ENCODE measurements at places on chromosomes 1 and 21.
A peak's percentile ranks its signal among the peaks of the same experiment; 100 is the strongest.

GRCh38 chr1:227378871-227379554, 60.7 kb upstream of the CDC42BPA start:
- H3K27me3 ChIP-seq, result no peaks in the 10 kb centered on the region
- H3K36me3 ChIP-seq, result no peaks in the 10 kb centered on the region
- H3K27ac ChIP-seq, result no peak overlapping the region
- no peak for DNase-seq
- no peak overlapping the region for H3K4me3 ChIP-seq

DNA sequence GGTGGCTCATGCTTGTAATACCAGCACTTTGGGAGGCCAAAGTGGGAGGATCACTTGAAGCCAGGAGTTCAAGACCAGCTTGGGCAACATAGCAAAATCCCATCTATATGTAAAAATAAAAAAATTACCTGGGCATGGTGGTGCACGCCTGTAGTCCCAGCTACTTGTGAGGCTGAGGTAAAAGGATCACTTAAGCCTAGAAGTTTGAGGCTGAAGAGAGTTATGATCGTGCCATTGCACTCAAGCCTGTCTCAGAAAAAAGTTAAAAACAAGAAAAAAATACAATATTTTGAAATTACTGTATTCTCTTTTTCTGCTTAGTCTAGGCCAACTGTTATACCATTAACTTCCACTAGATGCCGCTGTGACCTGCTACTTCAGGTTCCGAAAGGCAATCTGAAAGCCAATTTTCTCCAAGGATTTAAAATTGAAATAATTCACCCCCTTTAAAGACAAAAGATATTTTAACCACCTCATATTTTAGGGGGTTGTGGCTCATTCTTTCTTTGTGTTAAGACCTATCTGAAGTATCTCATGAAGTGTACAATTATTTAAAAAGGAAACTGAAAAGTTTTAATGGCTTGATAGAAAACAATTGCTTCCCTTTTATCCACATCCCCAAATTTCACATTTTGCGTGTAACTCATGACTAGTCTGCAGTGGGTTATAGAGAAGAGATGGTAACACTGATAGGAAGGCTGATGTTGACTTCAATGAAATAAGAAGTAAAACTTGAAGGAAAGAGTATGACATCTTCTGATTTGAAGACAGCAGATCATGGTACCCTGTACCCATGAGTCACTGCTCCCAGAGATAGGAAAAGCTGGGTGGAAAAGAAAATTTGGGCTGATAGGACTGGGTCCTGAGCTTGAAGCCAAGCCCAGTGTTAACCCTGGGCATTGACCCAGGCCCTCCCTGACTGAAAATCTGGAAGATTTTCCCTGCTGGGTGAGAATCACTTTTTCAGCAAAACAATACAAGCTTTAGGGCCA, 24.4 kb upstream of the CLDN14 start:
- H3K4me3 ChIP-seq, result no peak overlapping the region
- no peaks in the 10 kb centered on the region for H3K36me3 ChIP-seq
- no peak for DNase-seq

DNA sequence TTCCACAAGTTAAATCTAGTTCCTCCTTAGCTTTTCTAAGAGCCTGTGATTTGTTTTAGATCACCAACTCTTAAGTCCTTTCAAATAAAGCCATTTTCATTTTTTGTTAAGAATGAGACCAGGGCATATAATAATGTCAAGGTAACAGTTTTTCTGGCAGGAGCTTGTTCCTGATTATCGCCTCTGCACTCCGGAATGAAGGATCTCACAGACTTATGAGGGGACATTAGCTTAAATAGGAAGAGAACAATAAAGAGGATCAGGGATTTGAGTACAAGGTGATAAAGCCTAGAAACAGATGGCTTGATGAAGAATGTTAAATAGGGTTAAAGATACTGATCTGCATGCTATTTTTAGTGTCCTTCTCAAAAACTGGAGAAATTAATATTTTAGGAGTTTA, 13.6 kb upstream of the OTUD7B start:
- H3K4me3 ChIP-seq, result no peak overlapping the region
- no peak overlapping the region for H3K27ac ChIP-seq
- no peaks in the 10 kb centered on the region for H3K4me1 ChIP-seq
- no peaks in the 10 kb centered on the region for H3K27me3 ChIP-seq

- peaks cover 87% of the 10 kb centered on the region for H3K4me1 ChIP-seq
- H3K4me3 ChIP-seq, result no peak overlapping the region
- no peaks in the 10 kb centered on the region for H3K27me3 ChIP-seq
- peak overlapping the region; percentile 92 for H3K27ac ChIP-seq
These were observed 40.6 kb downstream of the MAPKAPK2 start for GRCh38 chr1:206725109-206725963.

GRCh38 chr1:201902198-201902597, 13.5 kb downstream of the SHISA4 start:
- peak overlapping the region; percentile 86 for H3K27ac ChIP-seq
- H3K4me1 ChIP-seq, result no peaks in the 10 kb centered on the region
- H3K36me3 ChIP-seq, result peaks cover 15% of the 10 kb centered on the region
- H3K4me3 ChIP-seq, result no peak overlapping the region
- H3K27me3 ChIP-seq, result no peaks in the 10 kb centered on the region

DNA sequence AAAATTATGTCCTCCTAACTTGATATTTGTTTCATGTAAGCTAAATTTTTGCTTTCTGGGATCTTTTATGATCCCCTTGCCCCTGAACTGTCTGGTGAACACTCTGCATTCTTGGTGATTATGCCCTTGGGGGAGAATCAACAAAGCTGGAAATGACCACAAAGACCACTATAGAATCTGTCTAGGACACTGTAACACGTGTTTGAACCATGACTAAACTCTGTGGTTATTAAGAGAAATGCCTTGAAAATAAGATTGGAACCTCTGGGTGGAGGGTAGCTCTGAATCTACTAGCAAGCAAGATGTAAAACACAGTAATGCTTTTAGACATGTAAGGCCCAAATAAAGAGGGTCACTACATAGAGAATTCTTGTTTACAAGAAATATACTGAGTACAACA, 237.5 kb downstream of the HMCN1 start:
- H3K27me3 ChIP-seq, result no peaks in the 10 kb centered on the region
- H3K4me3 ChIP-seq, result no peak overlapping the region
- H3K27ac ChIP-seq, result no peak overlapping the region
- no peak for DNase-seq

DNA sequence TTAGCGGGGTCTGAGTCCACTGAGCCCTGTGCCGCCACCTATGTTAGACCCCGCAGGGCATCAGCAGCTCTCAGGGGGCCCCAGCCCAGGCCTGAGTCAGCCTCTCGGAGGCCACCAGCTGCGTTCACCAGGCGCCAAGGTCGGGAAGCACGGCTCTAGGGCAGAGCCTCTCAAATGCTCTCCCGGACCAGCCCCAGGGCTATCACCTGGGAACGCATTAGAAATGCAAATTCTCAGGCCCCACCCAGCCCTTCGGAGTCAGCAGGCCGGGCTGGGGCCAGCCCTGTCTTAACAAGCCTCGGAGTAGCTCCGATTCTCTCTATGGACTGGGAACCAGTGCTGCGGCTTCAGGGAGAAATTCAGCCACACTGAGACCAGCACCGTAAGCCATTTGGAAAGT, 37.2 kb upstream of the TSPEAR start:
- H3K27ac ChIP-seq, result no peak overlapping the region
- H3K27me3 ChIP-seq, result no peaks in the 10 kb centered on the region
- no peak overlapping the region for H3K4me3 ChIP-seq
- no peak for DNase-seq
- no peaks in the 10 kb centered on the region for H3K4me1 ChIP-seq

DNA sequence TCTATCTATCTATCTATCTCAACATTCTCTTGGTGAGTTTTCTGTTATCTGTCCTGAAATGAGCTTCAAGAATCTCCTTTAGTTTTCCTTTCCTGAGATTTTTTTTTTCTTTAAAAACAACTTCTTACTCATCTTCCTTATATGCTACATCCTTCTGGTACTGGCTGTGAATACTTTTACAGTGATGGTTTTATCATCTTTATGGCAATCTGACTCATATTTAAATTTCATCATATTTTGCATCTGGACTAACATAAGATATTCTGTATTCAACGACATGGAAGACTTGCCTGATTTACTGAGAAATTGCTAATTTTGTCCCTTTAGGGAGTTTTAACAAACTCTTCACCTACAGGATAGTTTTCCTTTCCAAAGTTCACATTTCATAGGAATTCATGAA, 33.0 kb downstream of the PDE4B start:
- H3K4me1 ChIP-seq, result no peaks in the 10 kb centered on the region
- no peaks in the 10 kb centered on the region for H3K27me3 ChIP-seq
- no peak overlapping the region for H3K27ac ChIP-seq
- no peaks in the 10 kb centered on the region for H3K36me3 ChIP-seq

- H3K27ac ChIP-seq, result no peak overlapping the region
- no peak for DNase-seq
These were observed 89.1 kb upstream of the KCNK2 start for GRCh38 chr1:214993419-214993818.

DNA sequence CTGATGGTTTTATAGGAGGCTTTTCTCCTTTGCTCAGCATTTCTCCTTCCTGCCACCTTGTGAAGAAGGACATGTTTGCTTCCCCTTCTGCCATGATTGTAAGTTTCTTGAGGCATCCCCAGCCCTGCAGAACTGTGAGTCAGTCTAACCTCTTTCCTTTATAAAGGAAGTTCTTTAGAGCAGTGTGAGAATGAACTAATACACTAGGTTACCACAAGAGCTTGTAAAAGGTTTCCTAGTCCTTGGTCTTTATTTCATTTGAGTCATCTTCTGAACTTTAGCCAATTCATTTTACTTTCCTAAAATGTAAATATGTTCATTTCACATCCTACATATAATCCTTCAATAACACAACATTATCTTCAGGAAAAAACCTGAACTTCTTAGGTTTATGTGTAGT, 365.3 kb downstream of the HHIPL2 start:
- H3K27me3 ChIP-seq, result no peaks in the 10 kb centered on the region
- no peaks in the 10 kb centered on the region for H3K4me1 ChIP-seq
- no peak overlapping the region for H3K27ac ChIP-seq
- DNase-seq, result no peak

DNA sequence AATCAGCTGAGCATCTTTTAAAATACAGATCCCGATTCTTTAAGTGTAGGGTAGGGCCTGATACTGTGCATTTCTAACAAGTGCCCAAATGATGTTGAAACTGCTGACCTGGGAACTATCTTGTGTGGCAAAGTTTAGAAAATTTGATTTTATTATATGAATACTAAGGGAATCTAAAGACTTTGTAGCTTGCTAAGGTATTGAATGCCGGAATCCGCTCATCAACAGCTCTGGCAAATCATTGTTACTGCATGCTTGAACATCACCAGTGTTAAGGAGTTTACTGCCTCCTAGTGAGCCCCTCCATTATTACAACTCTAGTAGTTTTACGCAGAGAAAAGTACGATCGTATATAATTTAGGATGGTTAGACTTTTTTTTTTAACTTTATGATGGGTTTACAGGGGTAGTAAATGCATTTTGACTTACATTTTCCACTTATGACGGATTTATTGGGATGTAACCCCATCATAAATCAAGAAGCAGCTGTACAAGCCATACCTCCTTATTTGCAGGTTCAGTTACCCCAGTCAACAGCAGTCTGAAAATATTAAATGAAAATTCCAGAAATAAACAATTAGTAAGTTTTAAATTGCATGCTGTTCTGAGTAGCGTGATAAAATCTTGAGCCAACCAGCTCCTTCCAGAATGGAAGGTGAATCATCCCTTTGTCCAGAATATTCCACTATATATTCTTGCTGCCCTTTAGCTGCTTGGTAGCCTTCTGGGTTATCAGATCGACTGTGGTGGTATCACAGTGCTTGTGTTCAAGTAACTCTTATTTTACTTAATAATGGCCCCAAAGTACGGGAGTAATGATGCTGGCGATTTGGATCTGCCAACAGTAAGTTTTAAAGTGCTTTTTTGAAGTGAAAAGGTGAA, 892 bp downstream of the TYW3 start:
- H3K36me3 ChIP-seq, result peaks cover 24% of the 10 kb centered on the region
- H3K4me3 ChIP-seq, result peak overlapping the region; percentile 84
- H3K27ac ChIP-seq, result peak overlapping the region; percentile 85
- H3K4me1 ChIP-seq, result no peaks in the 10 kb centered on the region
- no peak for DNase-seq
- no peaks in the 10 kb centered on the region for H3K27me3 ChIP-seq

DNA sequence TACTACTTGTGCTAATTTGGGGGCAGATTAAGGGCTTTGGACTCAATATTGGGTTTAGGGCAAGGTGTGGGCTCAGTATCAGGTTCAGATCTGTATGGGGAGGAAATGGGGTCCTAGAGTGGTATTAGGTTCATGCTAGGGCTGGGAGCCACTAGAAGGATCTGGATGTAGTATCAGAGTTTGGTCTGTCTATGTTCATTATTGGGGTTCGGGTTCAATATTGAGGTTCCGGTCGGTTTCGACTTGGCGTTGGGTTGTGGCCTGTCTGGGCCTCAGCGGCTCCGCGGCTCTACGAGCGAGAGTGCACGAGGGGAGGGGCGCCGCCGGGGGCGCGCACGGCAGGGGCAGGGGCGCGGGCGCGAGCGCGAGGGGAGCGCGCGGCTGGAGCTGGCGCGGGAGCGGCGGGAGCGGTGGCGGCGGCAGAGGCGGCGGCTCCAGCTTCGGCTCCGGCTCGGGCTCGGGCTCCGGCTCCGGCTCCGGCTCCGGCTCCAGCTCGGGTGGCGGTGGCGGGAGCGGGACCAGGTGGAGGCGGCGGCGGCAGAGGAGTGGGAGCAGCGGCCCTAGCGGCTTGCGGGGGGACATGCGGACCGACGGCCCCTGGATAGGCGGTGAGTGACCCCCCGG, at the start of gene PTPRF:
TSS of gene PTPRF (plus strand) at position 401 of the 624 bp plus-strand sequence. CDS start 14,193 bp downstream, outside the sequence.
- H3K27me3 ChIP-seq, result no peaks in the 10 kb centered on the region
- H3K36me3 ChIP-seq, result no peaks in the 10 kb centered on the region
- H3K4me3 ChIP-seq, result peak within 1 kb of the TSS; percentile 76
- no peak for DNase-seq
- peaks cover 18% of the 10 kb centered on the region for H3K4me1 ChIP-seq
- H3K27ac ChIP-seq, result peak within 1 kb of the TSS; percentile 62

DNA sequence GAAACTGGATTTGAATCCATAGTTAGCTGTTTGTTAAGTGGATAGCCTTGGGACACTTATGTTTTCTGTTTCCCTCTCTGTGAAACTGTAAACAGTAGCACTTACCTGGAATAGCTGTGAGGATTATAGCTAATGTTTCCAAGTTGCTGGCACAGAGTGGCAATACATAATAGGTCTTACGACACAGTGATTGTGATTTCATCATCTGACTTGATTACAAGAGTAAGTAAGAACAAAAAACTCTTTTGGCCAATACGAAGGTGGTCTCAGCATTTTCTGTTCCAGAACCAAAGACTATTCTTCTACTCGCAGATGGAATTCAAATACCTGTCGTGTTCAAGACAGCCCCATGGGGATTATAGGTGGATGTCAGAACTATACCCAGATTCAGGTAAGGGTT, 2.1 kb downstream of the C8B start:
- H3K4me3 ChIP-seq, result no peak overlapping the region
- no peaks in the 10 kb centered on the region for H3K4me1 ChIP-seq
- H3K27me3 ChIP-seq, result no peaks in the 10 kb centered on the region
- no peak for DNase-seq
- no peaks in the 10 kb centered on the region for H3K36me3 ChIP-seq
- H3K27ac ChIP-seq, result no peak overlapping the region

- H3K4me1 ChIP-seq, result no peaks in the 10 kb centered on the region
- no peak overlapping the region for H3K4me3 ChIP-seq
- no peaks in the 10 kb centered on the region for H3K36me3 ChIP-seq
- no peak overlapping the region for H3K27ac ChIP-seq
- no peaks in the 10 kb centered on the region for H3K27me3 ChIP-seq
These were observed 16.5 kb downstream of the SPOCD1 start for GRCh38 chr1:31799196-31799894.

Data from right atrium auricular region (tissue), 2 donors.